ENCODE measurements at places on chromosomes 5 and 9.
A peak's percentile ranks its signal among the peaks of the same experiment; 100 is the strongest.

DNA sequence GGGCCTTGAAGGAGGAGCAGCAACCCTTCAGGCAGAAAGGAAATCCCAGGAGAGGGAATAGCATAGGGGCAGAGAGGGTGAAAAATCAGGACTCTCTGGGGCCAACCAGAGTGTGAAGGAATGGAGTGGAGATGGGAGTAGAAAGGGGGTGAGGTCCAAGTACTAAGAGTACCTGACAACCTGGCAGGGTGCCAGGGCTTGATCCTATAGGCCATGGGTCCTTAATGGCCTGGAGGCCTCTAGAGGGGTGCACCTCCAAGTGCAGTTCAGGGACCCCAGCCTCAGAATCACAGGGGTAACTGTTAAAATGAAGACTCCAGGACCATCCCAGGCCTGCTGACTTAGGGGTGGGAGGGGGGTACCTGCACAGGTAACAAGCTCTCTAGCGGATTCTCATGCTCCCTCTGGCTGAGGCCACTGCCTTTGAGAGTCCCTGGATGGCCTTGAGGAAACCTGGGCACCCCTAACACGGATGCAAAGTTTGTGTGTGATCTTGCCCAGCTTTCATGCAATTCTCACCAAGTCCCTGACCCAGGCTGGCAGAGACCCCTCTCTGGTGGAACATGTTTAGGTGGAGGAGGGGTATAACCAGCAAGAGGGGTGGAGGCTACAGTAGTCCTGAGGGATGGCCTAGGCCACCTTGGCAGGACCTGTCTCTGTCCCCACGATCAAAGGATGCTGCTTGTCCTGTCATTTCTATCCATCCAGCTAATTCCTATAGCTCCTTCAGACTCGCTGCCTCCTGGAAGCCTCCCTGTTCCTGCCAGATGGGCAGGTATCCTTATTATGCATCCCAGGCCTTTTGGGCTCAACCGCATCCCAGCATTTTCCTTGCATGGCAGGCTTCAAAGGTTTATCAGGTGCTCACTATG, 17.6 kb upstream of the CSF1R start:
- peak; percentile 2 for DNase-seq

GRCh38 chr5:177539411-177539810, 15.0 kb downstream of the FAM193B start:
- no peak for DNase-seq

- DNase-seq, result no peak
These were observed 62.2 kb downstream of the RANBP17 start for GRCh38 chr5:170923910-170924620.

DNA sequence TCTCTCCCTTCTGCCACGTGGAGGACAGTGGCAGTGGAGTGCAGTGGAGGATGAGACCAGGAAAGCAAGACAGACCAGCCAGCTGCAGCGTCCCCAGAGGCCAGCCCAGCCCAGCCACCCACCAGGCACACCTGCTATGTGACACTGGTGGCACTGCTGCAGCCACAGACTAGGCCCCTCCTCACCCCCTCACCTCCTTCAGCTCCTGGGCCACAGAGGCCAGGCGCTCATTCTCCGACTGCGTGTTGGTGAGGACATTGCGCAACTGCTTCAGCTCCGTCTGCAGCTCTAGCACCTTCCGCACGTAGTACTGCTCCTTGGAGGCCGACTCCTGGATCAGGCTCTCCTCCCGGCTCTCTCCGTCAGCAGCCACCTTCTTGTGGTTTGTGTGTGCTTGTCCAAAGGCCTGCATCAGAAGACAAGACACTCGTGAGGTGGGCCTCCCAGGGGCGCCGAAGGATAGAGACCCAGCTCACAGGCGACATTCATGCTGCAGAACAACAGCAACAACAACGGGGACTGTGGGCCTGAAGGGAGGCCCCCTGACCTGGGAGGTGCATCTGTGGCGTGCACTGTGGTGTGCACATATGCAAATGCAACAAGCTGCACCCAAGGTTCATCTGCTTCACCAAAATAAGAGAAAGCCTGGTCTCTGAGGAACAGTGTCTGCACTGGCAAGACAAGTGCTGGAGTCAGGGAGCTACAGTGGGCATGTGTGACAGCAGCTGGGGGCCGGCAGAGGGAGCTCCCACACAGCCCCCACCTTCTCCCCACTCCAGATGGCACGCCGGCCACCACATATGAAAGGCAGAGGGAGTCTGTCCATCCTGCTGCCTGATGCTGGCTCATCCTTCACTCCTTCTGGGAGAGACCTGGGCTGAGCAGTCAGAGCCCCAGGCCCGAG, 35.5 kb downstream of the BICD2 start:
- no peak for DNase-seq

DNA sequence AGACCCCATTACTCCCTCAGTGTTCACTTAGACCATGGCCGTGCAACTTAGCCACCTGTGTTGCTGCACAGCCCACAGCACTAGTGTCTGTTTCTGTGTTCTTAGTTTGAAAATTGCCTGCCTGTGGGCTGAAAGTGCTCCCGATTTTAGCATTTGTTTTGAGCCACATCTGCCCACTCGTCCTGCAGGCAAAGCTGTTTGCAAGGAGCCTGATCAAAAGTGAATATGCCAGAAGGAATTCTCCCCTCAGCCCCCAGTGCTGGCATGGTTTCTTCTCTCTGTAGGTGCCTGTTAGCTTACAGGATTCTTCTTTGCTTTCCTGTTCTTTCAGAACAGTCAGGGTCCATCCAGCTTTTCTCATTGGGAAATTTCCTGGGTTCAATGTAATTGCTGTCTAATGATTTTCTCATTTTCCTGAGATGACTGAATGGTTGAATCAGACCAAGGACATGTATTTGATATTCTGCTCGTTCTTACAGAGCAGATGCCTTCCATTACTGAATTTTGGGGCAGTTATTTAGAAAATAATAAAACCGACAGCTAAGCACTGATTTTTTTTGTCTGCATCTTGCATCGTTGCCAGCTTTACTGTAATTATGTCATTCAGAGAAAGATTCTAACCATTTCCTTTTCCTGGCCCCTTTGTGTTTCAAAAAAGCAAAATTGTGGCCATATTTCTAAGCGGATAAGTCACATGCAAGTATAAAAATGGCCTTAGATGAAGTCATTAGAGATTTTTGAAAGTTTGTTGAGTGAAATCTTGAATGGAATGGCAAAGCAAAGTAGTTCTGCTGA, 111.1 kb upstream of the CKMT2 start:
- DNase-seq, result no peak

- no peak for DNase-seq
These were observed 289.9 kb upstream of the TUT7 start for GRCh38 chr9:86643946-86644674.

GRCh38 chr5:117568622-117569021, 994.0 kb upstream of the SEMA6A start:
- DNase-seq, result no peak

GRCh38 chr5:138869763-138870500, 5.2 kb downstream of the LRRTM2 start:
- DNase-seq, result no peak

DNA sequence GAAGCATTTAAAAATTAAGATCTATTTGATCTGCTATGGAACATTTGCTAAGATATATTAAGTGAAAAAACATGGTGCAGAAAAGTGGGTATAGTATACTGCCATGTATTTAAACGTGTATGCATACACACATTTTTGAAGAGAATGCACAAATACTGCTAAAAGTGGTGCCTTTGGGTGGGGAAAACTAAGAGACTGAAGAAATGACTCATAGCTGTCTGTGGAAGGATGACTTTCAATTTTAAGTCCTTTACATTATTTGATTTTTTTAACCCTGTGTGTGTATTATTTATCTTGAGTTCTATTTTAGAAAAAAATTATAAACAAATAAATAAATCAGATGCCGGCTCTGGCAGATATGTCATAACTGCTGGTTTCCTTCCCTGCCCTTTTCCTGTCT, 120.7 kb upstream of the SLIT3 start:
- DNase-seq, result no peak

DNA sequence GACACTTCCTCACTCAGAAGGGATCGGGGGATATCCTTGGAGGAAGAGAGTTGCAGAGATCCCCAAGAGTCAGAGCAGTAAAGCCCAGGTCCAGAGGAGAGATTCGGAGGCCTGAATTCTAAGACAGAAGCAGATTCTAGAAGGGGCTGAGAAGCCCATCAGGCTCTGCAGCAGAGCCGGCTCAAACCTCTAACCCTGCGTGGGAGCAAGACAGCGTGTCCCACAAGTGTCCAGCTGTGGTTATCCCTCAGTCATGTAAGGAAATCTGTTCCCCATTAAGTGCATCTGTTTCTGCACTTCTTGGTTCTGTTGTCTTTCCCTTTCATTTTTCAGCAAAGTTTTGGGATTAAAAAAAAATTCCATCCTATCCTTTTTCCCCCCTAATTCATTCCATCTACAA, 4.8 kb upstream of the DIAPH1 start:
- no peak for DNase-seq

- peak; percentile 77 for DNase-seq
These were observed 588.5 kb downstream of the MTRR start for GRCh38 chr5:8457187-8458037.

DNA sequence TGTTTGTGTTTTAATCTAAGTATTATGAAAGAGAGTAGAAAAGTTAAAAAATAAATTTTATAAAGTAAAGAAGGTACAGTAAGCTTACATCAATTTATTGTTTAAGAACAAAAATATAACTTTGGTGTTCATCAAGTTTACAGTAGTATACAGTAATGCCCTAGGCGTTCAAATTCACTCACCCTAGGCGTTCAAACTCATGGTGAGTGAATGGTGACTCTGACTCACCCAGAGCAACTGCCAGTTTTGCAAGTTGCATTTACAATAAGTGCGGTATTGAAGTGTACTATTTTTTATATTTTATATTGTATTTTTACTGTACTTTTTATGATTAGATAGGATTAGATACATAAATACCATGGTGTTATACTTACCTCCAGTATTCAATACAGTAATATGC, 421.3 kb downstream of the CDH12 start:
- no peak for DNase-seq

DNA sequence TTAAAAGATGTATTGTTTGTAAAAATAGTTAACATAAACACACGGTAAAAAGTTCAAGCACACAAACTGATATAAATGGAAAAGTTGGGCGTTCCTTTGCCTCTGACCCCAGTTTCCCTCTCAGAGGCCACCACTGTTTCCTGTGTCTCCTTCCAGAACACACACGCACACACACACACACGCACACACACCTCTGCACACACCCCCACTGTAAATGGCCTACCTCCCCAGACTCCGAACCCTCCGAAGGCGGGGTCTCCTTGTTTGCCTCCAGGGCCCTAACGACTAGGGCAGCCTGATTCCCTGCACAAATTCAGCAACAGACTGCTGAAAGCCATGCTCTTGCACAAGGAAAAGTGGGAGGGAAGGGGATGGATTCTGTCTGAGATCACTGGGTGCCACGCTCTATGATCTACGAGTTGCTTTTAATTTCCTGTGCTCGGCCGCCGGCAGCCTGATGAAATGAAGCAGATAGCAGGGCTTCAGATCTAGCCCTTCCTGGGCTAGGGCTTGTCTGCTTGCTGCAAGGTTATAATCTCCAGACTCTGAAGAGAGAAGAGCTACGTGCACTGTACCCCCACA, 184.0 kb upstream of the IL12B start:
- DNase-seq, result no peak

DNA sequence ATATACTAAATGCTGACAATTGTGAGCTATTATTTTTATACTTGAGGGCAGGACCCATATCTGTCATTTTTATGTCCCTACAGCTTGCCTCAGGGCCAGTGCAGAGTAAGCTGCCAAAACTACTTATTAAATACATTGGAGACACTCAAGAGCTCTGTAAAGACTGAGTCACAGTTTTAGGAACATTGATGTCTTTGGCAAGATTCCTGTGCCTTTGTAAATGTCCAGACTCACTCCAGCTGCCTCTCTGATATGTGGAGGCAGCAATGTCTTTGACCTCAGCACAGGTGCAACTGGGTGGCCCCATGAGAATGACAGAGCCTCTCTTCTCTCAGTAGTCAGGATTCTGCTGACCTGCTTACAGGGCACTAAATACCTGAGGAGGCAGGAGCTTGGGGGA, 363.2 kb downstream of the OSTF1 start:
- no peak for DNase-seq

- DNase-seq, result peak; percentile 45
These were observed 33.0 kb upstream of the WHRN start for GRCh38 chr9:114538241-114538640.

GRCh38 chr9:99748676-99749075, 73.0 kb upstream of the NR4A3 start:
- DNase-seq, result no peak

- no peak for DNase-seq
These were observed 38.9 kb upstream of the STXBP1 start for GRCh38 chr9:127572961-127573721.

DNA sequence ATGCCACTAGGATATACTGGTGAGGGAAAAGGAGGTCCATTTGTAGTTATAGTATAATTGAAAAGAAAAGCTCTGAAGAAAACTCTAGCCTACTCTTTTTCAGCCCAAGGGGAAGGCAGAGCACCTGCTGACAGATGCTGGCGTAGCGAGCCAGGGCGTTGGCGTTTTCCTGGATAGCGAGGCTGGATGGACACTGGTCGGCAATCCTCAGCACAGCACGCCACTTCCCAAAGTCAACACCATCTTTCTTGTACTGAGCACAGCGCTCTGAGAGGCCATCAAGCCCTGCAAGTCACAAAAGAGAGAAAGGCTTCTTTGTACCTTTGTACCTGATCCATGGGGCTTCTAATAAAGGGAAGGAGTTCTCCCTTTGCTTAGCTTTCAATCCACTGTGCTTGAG, 8.2 kb downstream of the ALDOB start:
- DNase-seq, result no peak

GRCh38 chr5:28301712-28302111, 1263.3 kb upstream of the CDH9 start:
- DNase-seq, result no peak

- no peak for DNase-seq
These were observed 66.0 kb downstream of the PLAC8L1 start for GRCh38 chr5:146039420-146039819.

DNA sequence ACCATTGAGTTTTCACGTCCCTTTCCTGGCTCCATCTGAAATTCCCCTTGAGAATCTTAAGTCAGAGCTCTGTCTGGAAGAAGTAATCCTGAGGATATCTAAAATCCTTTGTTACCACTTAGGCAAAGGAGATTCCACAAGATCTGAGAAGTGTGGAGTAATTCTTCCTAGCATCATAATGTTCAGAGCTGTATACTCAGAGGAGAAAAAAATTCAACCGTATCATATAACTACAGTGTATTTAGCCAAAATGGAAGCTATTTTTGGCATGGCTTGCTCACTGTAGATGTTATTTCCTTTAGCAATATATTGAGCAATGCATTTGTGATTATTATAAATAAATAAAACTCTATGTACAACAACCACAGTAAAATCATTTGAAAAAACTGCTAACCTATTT, 1858.4 kb downstream of the EFNA5 start:
- DNase-seq, result no peak

DNA sequence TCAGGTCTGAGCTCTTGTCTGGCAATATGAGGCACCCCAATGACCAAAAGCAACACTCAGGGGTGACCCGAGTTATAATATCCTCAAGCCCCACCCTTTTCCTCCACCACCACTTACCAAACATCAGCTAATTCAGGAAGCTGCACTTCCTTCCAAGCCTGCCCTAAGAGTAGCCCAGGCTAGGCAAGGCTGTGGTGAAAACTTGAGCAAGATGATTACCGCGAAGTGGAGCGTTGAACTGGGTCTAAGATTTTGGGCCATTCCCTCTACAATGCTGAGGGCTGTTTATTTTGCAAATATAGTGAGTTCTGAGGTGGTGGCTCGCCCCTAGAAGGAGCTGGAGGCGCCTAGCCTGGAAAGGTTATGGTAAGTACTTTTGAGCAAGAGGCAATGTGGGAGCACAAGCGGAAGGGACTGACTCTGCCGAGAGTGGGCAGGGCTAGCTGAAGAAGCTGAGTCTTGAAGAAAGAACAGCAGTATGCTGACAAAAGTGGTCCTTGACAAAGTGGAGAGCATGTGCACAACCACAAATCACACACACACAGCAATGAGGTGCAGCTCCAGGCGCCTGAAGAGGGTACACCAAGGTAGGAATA, at the start of gene HK3:
TSS of gene HK3 (minus strand) at position 51 of the 596 bp plus-strand sequence. CDS start 3,187 bp downstream, outside the sequence.
- DNase-seq, result no peak
